ENCODE measurements at places on chromosomes 12 and 14.

GRCh38 chr12:58415716-58416115 lies 474.3 kb downstream of the ATP23 start:
- DNase-seq, result no peak

- DNase-seq, result no peak
Observed at GRCh38 chr14:68146818-68147217, 327.2 kb downstream of the RAD51B start.

GRCh38 chr12:77894556-77894955 lies 63.9 kb downstream of the NAV3 start:
- no peak for DNase-seq

DNA sequence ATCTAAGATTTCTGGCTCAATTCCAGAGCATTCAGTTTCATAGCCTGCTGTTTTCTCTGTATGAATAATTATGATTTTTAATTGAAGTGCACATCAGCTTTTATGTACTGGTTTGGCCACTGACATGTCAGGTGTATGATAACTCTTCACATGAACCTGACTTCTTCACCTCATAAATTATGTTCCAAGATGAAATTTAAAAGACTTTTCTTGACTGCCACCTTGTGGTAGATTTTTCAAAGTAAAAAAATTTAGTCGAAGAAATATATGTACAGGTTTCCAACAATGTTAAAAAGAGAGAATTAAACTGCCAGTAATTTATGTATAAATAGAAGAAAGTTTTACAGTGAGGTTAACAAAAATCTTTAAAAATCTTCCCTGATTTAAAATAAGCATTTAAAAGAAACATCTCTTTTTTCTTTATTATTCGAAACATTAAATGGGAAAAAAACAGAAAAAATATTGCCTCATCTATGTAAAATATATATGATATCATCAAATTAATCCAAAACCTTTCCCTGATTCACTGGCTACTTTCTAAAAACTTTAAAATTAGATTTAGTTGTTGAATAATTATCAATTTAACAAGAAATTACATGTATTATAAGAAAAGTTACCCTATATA lies 124.9 kb upstream of the ATXN7L3B start:
- no peak for DNase-seq

- no peak for DNase-seq
Observed at GRCh38 chr14:68788275-68788995, 4.4 kb downstream of the ZFP36L1 start.

- DNase-seq, result no peak
Observed at GRCh38 chr12:28145216-28145615, 45.0 kb upstream of the CCDC91 start.

- DNase-seq, result no peak
Observed at GRCh38 chr14:23141706-23142444, 22.8 kb upstream of the CEBPE start.

- DNase-seq, result no peak
Observed at GRCh38 chr12:673849-674248, 10.6 kb upstream of the NINJ2 start.

GRCh38 chr12:42135259-42135814 lies 9.3 kb downstream of the GXYLT1 start:
- DNase-seq, result no peak

DNA sequence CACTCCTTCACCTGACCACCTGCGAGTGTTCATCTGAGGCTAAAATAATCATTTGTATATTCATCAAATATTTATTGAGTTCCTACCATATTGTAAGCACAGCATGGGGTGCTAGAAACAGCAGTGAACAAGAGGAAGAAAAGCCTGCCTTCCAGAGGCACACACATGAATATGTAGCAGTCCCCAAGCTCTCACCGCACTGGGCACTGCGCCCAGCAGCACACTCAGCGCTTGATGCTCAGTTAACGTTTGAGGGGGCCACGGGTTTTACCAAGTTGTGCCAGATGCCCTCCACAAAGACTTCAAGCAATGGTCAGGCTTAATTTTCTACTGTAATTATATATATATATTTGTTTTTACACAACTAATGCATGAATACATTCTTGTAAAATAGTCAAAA lies 52.0 kb downstream of the HELB start:
- no peak for DNase-seq

DNA sequence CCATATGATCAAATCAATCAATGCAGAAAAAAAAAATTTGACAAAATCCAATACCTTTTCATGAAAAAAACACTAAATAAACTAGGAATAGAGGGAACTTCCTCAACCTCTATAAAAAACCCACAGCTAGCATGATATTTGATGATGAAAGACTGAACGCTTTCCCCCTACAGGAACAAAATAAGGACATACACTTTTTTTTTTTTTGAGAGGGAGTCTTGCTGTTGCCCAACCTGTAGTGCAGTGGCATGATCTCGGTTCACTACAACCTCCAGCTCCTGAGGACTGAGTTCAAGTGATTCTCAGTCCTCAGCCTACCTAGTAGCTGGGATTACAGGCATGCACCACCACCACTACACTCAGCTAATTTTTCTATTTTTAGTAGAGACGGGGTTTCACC lies 17.9 kb upstream of the CAMKK2 start:
- DNase-seq, result no peak

DNA sequence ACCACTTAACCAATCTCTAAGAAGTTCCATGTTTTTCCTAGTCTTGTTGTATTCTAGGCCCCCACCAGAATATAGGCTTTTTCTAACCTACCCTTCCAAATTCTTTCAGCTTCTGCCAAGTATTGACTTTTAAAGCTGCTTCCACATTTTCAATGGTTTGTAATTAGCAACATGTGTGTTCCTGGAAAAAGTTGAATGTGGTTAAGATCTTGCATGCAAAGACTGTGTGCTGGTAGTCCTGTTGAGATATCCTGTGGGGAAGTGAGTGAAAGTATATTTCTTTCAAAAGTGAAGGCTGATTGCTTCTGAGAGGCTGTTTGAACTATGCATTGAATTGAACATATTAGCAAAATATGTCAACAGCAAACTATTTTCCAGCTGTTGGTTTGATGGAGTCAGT lies 646 bp upstream of the OR6C4 start:
- DNase-seq, result no peak

GRCh38 chr14:82694820-82695219 lies 1161.2 kb upstream of the SEL1L start:
- DNase-seq, result no peak

- no peak for DNase-seq
Observed at GRCh38 chr12:29428633-29429032, 47.7 kb upstream of the ERGIC2 start.

- no peak for DNase-seq
Observed at GRCh38 chr14:94401083-94401482, 12.7 kb upstream of the SERPINA1 start.

GRCh38 chr12:9669534-9669933 lies at the start of gene CLEC2D:
TSS of gene CLEC2D (plus strand) at chr12:9669713. CDS start at chr12:9669735, 22 bp downstream.
- DNase-seq, result peak; percentile 31

Data from activated CD8-positive, alpha-beta memory T cell treated with anti-CD3 and anti-CD28 coated beads, Interleukin-2, amount 50 U/mL, for 4 hours (primary cell).